MM.1S (cell line): ENCODE measurements at places on chromosomes 16 and 17.

DNA sequence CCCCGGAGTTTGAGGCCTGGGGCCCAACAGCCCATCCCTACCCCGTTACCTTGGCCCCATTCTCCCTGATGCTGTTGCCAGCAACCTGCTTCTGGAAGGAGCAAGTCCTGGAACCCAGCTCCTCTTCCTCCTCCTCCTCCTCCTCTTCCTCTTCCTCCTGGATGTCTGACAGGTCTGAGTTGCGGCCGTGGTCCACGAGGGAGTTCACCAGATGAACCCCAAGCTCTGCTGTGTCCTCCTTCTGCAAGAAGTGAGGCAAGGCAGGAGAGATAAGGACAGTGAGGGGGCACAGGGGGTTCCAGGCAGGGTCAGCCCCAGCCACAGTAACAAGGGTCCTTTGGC lies 18.7 kb downstream of the TSPOAP1 start:
- no peak for DNase-seq

DNA sequence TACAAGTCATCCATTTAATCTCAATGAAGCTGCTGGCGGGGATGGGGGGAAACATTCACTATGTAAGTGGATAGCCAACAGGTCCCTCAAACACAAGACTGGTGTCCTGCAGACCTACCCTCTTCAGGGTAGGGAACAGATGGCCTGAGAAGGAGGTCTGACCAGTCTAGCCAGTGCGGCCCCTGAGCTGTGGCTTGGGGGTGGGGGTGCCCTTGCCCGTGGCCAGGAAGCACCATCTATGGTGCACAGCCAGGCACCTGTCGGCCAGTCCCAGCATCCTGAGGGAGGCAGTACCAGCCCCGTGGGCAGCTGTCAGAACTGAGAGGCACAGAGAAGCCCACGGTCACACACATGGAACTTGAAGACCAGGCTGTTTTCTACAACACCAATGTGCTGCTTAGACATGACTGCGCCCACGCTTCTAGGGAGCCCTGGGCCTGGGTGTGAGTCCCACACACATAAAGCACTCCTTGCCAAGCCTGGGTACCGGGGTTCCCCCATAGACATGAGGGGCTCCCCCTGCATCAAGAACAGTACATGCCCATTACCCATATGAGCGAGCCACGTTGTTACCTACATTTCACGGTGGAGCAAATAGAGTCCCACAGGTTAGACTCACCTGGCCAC lies 40.9 kb downstream of the RMI2 start:
- DNase-seq = no peak

DNA sequence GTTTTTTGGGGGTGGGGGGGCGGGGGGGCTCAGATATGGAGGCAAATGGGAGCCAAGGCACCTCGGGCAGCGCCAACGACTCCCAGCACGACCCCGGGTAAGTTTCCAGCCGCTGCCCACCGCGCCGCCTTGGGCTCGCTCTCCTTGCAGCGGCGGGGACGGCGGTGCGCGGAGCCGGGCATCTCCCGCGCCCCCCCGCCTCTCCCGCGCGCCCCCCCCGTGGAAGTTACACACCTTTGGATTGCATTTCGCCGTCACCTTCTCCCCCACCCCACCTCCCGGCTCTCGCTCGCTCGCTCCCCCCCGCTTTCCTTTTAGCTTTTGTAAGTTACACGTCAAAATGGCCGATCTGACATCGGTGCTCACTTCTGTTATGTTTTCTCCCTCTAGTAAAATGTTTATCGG lies 387 bp downstream of the MSI2 start:
- peak; percentile 32 for DNase-seq

GRCh38 chr16:89430436-89431157 lies 59.8 kb downstream of the ANKRD11 start:
- DNase-seq = no peak

- no peak for DNase-seq
These were observed 1007.5 kb upstream of the EEF2KMT start for GRCh38 chr16:6105115-6105514.

DNA sequence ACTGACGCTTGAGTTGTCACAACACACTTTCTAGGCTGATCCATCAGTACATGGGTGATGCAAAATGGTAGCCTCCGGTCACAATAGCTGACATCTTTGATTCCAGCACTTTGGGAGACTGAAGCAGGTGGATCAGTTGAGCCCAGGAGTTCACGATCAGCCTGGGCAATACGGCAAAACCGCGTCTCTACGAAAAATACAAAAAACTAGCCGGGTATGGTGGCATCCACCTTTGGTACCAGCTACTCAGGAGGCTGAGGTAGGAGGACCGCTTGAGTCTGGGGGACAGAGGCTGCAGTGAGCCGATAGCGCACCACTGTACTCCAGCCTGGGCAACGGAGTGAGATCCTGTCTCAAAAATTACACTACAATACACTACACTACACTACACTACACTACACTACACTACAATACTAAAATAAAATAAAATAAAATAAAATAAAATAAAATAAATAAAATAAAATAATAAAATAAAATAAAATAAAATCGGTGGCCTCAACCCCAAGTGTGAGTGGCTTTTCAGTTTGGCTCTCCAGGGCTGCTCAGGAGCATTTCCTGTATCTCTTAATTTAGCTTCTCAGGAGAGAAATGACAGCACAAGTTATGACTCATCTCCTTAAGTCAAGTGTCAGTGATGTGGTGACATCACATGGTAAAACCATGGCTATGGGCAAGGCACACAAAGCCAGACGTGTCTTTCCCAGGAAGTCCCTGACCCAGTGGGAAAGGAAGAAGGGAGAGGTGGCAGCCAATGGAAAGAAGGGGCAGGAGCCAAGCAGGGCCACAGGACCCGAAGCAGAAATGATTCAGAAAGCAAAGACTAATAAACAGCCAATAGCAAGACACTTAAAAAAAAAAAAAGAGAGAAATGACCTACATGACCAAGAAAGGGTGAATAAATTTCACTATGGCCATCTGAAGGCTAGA lies 75.3 kb upstream of the TBC1D3K start:
- DNase-seq = peak; percentile 56

GRCh38 chr16:20236579-20237289 lies 90.6 kb downstream of the GP2 start:
- DNase-seq = no peak

DNA sequence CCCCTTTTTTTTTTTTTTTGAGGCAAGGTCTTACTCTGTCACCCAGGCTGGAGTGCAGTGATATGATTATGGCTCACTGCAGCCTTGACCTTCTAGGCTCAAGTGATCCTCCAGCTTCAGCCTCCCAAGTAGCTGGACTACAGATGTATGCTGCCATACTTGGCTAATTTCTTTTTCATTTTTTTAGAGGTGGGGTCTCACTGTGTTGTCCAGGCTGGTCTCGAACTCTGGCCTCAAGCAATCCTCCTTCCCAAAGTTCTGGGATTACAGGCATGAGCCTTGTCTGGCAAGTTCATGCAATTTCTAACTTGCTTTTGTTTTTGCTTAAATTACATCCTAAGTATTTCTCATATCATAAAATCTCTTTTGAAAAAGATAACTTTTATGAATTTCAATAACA lies 33.8 kb upstream of the NFAT5 start:
- DNase-seq = no peak

GRCh38 chr17:21275047-21275578 lies 9.4 kb upstream of the MAP2K3 start:
- no peak for DNase-seq

GRCh38 chr16:53789137-53789536 lies 85.2 kb downstream of the FTO start:
- DNase-seq = no peak

DNA sequence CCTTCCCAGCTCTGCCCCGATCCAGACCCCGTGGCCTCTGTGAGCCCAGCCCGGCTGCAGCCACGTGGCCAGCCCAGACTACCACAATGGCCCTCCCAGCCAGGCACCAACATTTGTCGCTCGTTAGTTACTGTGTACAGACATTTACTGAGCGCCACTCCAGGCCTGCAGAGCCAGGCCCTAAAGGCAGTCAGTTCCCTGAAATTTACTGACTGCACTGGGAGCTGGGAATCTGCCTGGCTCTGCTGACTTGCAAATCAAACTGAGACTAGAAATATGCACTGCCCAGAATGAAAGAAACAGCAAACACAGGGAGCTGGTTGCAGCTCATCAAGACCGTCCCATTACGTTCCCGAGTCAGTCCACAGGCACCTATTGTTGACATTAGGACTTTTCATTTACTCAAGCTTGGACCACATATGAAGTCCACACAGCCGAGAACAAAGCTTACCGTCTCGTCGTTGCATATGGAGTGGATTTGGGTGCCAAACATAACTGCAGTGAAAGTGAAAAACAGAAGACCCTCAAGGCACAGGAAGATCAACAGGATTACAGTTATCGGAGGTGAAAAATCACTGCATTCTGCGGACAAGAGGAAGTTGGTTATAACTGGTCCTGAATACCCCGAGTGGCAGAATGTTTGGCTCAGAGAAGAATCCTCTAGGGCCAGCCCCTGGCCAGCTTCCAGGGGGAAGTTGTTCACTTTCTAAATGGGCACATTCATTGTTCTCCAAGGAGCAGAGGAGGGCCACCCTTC lies 34.5 kb downstream of the ZDHHC7 start:
- no peak for DNase-seq

DNA sequence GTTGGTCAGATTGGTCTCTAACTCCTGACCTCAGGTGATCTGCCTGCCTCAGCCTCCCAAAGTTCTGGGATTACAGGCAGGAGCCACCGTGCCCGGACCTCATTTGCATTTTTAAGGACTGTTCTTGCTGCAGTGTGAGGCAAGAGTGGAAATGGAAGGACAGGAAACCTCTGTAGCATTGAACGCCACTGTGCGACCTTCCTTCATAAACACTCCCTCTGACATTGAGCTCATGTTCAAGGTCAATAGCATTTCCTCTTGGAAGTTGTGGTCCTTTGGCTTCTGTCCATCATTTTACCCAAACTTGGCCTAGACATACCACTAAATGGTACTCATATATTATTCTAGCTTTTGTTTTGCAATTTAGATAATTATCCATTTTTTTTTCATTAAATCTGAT lies 32.8 kb upstream of the ABCA8 start:
- no peak for DNase-seq

DNA sequence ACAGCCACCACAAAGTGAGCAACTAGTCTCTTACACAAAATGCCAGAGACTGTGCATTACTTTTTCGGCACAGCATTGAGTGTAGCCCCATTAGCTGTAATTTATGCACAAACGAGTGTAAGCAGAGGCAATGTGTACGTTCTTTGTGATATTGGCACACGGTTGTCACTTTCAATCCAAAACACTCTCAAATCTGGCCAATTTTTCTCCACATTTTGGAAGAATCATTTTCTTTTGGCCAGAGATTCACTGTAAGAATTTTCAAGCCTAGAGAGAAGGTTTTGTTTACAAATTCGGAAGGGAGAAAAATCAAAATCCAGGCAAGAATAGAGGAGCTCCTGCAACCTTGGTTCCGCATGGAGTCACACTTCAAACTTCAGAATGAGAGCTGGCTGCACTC lies 15.4 kb upstream of the KIF2B start:
- DNase-seq = no peak

DNA sequence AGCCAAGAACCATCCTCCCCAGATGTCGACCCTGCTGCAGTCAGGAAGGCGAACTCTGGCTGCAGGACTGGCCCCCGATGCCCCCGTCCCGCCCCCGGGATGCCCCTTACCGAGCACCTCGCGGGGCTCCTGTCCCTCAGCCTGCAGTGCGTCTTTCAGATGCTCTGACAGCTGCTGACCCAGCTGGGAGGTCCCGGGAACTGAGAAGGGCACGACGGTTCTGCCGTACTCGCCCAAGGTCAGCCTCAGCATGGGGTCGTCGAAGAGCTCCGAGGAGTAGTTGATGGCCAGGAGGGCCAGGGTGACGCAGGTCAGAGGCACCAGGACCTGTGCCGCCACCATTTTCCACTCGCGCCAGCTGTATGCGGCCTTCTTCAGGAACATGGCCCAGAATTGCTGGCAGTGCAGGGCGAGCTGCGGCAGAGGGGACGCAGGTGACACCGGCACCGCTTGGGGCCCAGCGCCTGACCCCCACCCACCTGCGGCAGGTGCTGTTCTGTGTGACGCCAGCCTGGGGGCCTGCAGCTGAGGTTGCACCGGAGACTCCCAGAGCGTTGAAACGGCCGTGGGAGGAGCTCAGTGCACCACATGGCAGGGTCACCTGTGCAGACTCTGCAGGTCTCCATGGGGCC lies 20.1 kb upstream of the RNPS1 start:
- no peak for DNase-seq

- peak; percentile 8 for DNase-seq
These were observed 23.8 kb downstream of the TBC1D3B start for GRCh38 chr17:36152639-36153120.

GRCh38 chr17:54785643-54786268 lies 114.9 kb upstream of the TOM1L1 start:
- DNase-seq = no peak

DNA sequence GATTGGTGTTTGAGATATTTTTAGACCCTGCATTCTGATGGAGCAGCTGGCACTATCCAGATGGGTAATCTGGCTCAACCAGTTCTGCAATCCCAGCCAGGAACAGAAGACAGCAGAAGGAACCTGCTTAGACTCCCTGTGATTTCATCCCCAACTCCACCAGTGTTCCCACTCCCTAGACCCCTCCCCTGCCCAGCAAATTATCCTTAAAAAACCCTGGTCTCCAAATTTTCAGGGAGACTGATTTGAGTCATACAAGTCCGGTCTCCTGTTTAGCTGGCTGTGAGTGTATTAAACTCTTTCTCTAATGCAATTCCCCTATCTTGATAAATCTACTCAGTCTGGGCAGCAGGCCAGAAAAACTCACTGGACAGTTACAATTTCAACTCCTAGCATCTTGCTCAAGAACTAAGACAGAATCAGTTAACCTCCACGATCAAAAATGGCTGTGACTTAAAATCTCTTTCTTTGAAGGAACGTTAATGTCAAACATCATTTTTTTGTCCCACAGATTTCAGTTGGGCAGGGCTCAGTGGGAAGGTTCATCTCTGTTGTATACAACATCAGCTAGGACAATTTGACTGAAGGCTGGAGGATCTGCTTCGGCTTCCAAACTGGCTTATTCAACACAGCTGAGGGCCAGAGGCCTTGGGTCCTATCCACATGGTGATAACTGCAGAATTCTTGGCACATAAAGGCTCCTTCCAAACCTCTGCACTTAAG lies 4.9 kb upstream of the RBL2 start:
- DNase-seq = no peak

GRCh38 chr16:12637002-12637401 lies 166.7 kb downstream of the CPPED1 start:
- no peak for DNase-seq
